Stimulated activated CD8-positive, alpha-beta memory T cell treated with anti-CD3 and anti-CD28 coated beads, Interleukin-2, amount 100 ng/mL, for 48 hours (primary cell): ENCODE measurements at places on chromosomes 6 and 20.

GRCh38 chr20:8321001-8321400 is 188.9 kb downstream of the PLCB1 start:
- DNase-seq = no peak

GRCh38 chr6:88165844-88166492 is at the start of gene CNR1:
TSS of gene CNR1 (minus strand) at chr6:88166347. CDS start at chr6:88145274, 21,073 bp downstream.
- DNase-seq = no peak

DNA sequence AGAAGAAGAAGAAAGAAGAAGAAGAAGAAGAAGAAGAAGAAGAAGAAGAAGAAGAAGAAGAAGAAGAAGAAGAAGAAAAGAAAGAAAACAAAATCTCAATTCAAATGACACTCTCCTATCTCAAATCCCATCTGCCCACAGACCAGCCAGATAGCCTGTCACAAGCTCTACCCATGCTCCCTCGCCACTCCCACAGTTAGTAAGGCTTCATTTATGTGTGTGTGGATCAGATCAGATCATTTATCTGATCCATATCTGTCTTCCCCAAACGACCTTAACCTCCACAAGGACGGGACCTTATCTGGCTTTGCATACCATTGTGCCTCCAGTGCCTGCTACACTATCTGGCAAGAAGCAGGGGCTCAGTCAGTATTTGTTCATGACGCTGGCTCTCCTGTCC is 81.9 kb upstream of the RREB1 start:
- DNase-seq = no peak

- no peak for DNase-seq
Measured at GRCh38 chr6:112877134-112878100, 530.3 kb downstream of the RFPL4B start.

- no peak for DNase-seq
Measured at GRCh38 chr6:153949616-153950015, 89.4 kb upstream of the OPRM1 start.

DNA sequence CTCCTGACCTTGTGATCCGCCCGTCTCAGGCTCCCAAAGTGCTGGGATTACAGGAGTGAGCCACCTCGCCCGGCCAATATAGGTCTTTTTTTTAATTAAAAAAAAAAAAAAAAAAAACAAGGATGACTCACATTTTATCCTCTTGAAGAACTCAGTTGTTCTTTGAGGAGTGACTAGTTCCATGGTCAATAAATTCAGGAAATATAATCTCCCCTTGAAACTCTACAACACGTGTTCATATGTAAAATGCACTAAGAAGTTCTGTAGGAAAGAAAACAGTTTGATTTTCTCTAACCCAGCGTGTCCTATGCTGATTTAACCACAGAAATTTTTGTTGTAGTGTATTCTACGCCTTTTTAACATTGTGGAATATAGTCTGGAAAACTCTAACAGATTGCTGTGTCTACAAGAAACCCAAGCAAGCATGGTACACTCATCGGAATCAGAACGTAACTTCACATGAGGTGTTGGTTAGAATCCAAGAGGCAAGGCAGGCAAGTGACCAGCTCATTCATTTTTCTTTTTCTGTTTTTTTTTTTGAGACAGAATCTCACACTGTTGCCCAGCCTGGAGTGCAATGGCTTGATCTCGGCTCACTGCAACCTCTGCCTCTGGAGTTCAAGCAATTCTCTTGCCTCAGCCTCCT is 79.0 kb upstream of the ZNF217 start:
- no peak for DNase-seq

DNA sequence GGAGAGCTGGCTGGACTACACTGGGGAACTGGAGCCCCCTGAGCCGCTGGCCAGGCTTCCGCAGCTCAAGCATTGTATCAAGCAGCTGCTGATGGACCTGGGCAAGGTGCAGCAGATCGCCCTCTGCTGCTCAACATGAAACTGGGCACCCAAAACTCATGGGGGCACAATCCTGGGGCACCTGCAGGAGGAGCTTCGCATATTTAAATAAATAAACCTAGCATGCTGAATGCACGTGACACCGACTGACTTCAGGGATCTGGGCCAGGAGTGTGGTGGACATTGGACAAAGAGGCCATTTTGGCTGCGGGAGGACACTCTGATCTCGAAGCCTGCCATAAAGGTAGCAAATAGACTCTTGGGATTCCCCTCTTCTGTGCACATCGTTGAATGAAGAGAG is 6.8 kb downstream of the SCAND1 start:
- peak; percentile 12 for DNase-seq

- no peak for DNase-seq
Measured at GRCh38 chr6:10144772-10145171, 270.1 kb downstream of the TFAP2A start.

GRCh38 chr6:56542364-56543331 is 100.0 kb downstream of the DST start:
- DNase-seq = peak; percentile 58

- DNase-seq = no peak
Measured at GRCh38 chr20:53493311-53493857, 100.3 kb downstream of the ZNF217 start.
